Activated naive CD8-positive, alpha-beta T cell treated with anti-CD3 and anti-CD28 coated beads, Interleukin-2, amount 50 U/mL, for 24 hours (primary cell): ENCODE measurements at places on chromosomes 7 and 10.

GRCh38 chr10:80489371-80490112, 35.4 kb downstream of the TSPAN14 start:
- no peak for DNase-seq

- DNase-seq, result no peak
Measured at GRCh38 chr10:42962110-42962901, 114.6 kb upstream of the RET start.

GRCh38 chr10:125055446-125055845, 104.9 kb downstream of the CTBP2 start:
- no peak for DNase-seq

DNA sequence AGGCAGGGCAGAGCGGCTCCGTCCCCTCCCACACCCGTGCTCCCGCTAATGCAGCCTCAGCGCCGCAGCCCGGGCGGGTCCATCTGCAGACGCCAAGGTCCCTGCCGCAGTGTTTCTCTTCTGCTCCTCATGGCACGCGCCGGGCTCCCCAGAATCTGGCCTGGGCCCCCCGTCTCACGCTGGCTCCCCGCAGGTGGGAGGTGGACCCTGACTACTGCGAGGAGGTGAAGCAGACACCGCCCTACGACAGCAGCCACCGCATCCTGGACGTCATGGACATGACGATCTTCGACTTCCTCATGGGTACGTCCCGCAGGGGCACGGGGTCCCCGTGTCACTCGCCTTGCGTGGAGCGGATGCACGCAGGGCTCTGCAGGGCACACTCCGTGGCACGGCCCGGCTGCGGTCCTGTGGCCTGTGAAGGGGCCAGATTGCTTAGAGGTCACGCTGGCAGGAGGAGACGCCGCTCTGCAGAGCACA, 33.5 kb upstream of the FOXL3 start:
- no peak for DNase-seq

DNA sequence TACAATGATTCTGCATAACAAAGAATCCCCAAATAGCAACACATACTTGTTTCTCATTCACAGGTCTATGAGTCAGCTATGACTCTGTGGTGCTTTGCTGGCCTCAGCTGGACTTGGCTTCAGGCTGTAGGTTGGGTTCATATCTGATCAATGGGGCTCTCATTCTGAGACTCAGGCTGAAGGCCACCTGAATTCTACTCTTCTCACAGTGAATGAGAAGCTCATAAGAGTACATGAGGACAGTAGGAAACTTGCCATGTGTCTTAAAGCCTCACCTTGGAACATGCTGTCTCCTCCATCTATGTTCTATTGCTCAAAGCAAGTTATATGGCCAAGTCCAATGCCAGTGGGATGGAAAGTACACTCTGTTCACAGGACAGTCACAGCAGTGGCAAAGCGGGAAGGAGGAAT, 292.9 kb downstream of the BMPER start:
- no peak for DNase-seq

DNA sequence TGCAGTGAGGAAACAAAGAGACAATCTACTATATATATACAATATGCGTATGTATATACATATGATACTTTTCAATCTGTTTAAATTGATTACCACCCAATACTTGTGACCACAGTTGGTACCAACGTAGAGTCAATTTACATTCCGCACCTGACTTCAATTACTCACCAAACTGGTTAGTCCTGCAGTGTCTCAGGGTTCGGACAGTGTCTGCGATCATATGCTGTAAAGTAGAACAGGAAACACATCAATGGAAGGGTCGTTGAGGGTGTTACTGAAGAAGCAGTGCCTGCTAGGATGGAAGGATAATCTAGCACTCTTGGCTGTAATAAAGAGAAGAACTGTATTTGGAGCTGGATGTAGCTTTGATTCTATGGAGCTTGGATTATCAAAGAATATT, 179.7 kb upstream of the CDCA7L start:
- DNase-seq, result no peak

- DNase-seq, result no peak
Measured at GRCh38 chr10:103062854-103063590, 130.1 kb downstream of the NT5C2 start.

GRCh38 chr7:149862156-149862555, 11.6 kb upstream of the ATP6V0E2 start:
- DNase-seq, result no peak

DNA sequence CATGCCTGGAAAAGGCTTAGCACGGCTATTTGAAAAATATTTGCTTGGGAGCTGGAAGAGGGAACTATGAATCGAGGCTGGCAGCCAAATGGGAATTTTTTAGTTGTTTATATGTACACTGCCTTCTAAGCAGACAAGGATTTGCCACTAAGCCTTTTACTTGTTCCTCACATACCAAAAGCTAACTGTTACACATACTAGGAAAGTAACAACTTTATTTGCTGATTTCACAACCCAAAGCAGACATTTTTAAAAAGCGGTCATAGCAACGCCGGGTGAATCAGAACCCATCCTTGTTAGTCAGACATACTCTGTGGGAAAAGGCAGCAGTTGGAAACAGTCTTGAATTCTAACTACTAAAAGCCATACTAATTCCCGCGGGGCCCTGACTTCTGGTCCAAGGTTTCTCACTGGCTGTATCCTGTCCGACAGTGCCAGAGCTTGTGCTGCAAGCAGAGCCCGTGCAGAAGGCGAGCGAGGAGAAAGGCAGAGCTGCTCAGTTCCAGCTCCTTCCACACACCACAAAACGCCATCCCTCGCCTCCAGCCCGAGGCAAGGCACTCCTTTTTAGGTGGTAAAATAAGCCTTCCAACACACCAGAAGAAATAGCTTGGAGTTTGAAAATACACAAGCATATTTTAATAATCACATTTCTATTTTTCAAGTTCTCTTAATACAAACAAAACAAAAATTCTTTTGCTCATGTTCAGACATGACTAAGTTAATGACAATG, 89.2 kb downstream of the RNF216 start:
- DNase-seq, result no peak
